Activated T-helper 9 cell treated with anti-CD3 and anti-CD28 coated beads, Interleukin-2, amount 50 U/mL, for 16 hours (primary cell): ENCODE measurements at places on chromosomes 12 and 14.

GRCh38 chr14:46480817-46481216, 170.8 kb downstream of the RPL10L start:
- DNase-seq: no peak

- no peak for DNase-seq
These were observed 250.4 kb upstream of the SFSWAP start for GRCh38 chr12:131460520-131460919.

DNA sequence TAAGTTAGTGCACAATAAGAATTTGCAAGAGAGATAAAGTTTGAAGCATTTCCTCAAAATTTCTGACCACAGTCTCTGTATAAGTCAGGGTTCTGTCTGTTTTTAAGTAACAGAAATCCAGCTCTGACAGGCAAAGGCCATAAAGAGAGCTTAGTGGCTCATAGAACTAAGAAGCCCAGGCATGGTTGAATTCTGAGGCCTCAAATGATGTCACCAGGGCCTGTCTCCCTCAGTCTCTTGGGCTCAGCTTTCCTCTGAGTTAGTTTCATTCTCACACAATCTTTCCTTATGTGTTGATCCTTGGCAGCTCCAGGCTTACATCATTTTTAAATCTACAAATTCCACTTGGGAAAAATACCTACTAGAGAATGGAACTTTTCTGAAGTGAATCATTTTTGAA, 173.4 kb upstream of the ATP2B1 start:
- DNase-seq: no peak

- no peak for DNase-seq
These were observed 13.0 kb upstream of the TRAF3 start for GRCh38 chr14:102764220-102764671.

DNA sequence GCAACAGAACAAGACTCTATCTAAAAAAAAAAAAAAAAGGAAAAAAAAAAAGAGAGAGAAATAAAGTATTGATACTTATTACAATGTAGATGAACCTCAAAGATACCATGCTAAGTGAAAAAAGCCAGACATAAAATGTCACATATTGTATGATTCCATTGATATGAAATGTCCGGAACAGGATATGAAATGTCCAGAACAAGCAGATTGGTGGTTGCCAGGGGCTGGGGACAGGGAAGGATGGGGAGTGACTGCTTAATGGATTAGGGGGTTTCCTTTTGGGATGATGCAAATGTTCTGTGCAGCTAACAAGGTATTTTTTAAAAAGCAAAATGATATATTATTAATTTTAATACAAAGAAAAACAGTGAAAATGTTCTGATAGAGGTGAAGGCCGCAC, 5.0 kb downstream of the HVCN1 start:
- no peak for DNase-seq

- DNase-seq: no peak
These were observed 36.3 kb upstream of the WDR89 start for GRCh38 chr14:63677891-63678379.

DNA sequence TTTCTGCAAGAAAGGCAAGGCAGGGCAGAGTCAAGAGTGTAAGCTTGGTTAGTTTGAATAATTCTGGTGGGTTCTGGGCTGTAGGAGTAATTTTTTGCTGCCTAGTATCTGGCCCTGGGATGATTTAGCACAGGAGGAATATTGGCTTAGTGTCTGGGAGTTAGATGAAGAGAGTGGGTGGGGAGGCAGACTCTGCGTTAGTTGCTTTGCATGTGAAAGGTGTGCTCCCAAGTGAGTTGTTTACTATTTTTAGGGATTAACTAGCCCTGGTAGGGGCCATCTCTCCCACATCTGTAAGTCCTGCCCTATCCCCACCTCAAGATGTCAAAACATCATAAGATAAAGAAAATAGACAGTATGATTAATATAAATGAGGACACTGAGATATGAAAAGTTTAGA, 249.7 kb downstream of the LRIG3 start:
- DNase-seq: no peak

DNA sequence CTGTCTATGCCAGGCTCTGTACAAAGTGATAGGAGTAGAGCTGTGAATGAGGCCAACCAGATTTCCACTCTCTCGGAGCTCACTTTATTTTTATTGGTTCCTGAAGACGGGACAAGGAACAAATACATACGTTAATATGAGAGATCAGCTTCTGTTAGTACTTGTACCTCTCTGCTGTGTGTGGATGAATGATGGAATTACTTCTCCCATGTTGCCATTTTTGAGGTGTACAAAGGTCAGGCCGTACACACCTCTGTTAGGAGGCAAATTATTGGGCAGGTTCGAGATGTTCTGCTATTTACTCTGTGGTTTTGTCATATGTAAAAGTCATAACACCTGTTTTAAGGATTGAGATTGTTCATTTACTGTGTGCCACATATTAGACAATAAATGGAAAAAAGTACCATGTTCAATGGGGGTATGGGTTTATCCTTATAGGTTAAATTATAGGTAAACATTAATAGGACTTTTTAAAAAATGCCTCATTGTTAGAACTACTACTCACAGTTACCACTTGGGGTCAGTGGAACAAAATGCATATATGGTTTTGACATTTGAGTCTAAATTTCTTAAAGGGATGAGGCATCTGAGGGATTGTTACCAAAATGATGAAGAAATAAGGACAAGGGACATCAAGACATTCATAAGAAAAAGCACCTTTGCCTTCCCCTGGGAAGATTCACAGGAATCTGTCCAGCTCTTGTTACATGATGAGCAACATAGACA, 26.9 kb downstream of the WBP11 start:
- DNase-seq: no peak

DNA sequence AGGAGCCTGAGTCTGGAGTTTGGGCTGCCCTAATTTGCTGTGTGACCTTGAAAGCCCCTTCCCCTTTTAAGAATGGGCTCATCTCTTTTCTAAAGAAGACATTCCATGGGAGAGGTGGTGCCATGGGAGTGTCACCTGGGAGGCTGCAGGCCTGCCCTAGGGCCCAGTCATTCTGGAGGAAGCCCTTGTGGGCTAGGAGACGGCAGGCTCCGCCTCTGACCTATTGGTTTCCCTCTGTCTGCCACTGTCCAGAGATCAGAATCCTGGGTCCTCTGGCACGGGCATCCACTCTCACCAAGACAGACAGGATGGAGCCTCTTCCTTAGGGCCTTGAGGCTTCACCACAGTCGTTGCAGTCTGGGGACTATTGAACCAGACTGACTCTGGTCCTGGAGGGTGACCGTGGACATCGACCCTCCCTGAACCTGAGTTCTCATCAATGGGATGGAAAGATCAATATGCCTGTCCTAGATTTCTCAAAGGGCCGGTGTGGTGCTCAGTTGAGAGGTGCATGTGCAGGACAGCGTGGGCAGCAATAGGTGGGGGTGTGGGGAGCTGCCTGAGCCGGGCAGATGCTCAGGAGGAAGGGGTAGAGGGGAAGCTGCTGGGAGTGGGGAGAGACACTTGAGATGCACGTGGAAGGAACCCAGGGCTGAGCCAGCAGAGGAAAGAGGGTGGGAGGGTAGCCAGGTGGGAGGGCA, 12.2 kb upstream of the CLMN start:
- DNase-seq: no peak

DNA sequence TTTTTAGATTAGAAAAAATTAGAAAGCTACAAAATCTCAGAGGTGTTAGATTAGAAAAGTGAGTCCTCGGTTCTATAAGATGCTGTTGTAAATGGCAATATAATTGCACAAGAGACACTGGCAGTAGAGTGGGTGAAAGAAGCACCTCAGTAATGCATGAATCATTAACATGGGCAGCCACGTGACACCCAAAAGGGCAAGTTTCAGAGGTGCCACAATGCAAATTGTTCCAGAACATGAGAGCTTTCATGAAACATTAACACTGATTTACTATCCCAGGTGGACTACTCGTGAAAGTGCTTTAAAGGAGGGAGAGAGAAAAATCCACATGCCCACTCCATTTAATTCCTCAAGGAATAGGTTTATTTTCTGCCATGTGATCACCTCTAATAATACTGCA, 108.4 kb downstream of the PTPRR start:
- no peak for DNase-seq

GRCh38 chr12:12327802-12328201, 22.2 kb downstream of the MANSC1 start:
- DNase-seq: no peak

DNA sequence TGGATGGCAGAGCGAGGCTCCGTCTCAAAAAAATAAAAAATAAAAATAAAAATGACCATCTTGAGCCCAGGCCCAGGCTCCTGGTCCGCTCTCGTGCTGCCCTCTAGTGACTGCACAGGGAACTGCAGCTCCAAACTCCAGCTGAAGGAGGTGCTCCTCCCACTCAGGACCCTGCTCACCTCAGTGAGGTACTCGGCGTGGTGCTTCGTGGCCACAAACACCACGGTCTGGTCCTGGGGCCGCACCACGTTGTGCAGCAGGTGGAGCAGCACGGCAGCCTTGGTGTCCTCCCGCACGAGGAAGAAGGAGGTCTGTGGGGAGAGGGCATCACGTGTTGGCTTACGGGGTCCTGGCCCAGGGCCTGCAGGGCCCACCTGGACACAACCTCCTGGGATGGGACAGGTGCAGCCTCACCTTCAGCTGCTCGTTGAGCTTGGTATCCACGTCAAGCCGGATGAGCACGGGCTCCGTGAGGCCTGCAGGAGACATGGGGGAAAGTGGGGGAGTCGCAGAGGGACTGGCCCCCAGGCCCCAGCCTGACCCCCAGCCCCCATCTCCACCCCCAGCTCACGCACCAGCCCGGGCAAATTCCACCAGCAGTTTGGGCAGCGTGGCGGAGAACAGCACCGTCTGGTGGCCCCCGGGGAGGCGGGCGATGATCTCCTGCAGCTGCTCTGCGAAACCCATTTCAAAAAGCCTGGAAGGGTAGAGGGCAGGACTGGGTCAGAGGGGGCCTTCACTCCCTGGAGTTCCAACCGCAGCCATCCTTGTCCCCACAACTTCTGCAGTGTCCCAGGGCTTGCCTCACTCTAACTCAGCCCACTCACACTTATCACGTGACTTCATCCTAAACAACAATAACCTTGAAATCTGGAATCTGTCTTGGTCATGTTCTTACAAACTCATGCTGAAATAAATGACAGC, 10.6 kb downstream of the DDX54 start:
- peak; percentile 65 for DNase-seq

DNA sequence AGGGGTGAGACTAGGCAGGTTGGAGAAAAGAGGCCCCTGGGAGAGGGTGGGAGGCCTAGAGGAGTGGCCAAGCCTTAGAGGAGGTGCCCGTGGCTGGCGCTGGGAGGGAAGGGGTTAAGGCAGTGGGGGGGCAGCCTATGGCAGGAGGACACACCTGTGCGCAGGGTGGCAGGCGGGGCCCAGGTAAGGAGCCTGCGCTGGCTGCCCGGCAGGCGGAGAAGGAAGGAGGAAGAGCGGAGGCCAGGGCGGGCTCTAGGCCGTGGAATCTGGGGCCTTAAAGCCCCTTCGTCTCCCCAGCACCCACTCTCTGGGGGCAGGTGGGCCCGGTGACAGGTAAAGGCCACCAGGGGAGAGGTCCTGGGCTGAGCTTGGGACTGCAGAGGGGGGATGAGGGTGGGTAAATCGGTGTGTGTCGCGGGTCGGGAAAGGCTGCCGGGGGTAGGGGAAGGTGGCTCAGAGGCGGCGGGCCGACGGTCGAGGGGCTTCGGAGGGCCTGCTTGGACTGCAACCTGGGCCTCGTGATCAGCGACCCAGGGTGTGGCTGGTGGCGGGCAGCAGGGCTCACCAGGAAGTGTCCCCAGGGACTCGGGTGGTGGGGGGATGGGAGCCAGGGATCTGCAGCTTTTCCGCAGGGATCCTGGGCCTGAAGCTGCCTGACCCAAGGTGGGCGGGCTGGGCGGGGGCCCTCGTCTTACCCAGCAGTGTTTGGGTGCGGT, 7.3 kb downstream of the PHB2 start:
- no peak for DNase-seq

GRCh38 chr14:44988694-44989093, 26.7 kb downstream of the TOGARAM1 start:
- no peak for DNase-seq

DNA sequence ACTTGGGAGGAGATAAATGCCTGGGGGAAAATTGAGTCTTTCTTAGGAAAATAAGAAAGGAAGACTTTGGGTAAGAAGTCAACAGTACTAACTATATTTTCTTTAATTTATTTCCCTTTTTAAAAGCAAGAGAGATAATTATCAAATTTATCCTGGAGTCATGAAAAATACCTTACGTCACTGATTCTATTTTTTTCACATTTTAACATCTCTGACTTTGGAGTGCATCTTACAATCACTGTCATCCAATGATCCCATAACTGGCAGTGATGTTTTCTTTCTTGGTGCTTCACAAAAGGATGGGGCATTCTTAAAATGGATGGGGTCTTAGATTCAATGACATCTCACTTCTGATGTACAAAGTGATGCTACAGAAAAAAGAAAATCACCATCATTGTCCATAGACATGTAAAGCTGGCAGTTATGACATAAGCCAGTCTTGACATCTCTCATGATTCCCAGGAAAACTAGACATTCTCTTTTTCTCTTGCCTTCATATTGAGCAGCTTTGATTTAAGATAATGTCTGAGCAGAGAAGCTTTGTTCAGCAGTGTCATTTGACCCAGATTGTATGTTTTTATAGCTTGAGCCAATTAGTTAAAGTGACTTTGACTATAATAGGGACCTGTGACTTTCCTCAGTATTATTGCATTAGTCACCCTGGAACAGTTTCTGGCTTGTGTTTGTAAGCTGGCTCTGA, 236.2 kb downstream of the EGLN3 start:
- DNase-seq: no peak

- DNase-seq: no peak
These were observed 130.5 kb downstream of the SEC23A start for GRCh38 chr14:38972511-38972910.

DNA sequence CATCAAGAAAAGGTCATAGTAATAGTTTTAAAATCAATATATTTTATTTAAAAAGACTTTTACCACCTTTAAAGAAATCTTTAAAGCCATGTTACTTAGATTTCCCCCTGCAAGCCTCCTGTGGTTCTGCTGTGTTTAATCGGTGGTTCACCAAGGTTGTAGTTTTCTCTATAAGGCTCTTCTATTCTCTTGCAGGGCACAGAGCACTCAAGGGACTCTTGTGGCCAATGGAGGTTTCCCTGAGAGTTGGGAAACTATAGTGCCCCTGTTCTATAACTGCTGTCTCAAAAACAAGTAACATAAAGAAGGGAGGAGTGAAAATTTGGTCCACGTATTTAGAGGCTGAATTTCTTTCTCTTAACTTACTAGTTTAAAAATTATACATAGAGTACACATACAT, 25.0 kb downstream of the DACT1 start:
- no peak for DNase-seq

DNA sequence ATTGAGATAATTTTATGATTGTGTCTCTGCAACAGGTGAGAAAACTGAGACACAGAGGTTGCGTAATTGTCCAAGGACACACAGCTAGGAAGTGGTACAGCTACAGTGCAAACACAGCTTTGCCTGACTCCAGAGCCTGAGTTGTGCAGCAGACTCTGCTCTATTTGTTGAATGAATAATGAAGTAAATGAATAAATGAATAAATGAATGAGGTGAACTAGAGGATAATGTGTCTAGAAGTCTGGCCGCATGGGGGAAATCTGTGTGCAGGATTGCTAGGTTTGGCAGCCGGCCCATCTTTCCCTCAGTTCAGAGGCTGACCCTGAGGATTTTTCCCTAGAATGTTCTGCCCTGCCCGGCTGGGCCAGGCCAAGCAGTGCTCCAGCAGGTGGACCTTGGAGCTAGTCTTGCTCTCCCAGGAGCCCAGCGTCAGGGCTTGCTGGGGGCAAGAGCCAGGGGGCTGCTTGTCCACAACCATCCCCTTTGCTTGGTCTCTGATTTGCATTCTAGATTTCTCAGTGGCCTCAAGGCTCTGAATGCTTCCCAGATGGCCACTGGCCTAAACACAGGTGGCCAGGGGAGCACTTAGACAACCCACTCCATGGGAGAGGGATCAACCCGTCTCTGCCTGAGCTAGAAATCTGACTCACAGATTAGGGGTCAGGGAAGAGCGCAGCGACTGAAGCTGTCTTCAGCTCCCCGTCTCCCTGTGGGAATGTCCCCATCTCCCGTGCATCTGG, 225.2 kb downstream of the C12orf75 start:
- DNase-seq: no peak
